Eye (tissue), 1 donor: ENCODE measurements at places on chromosomes 2 and 18.

GRCh38 chr18:10562773-10563160, 36.9 kb downstream of the NAPG start:
- no peak for DNase-seq

GRCh38 chr2:11406267-11406957, 59.5 kb downstream of the E2F6 start:
- no peak for DNase-seq

GRCh38 chr18:79434607-79435401, 39.1 kb downstream of the NFATC1 start:
- DNase-seq: no peak

DNA sequence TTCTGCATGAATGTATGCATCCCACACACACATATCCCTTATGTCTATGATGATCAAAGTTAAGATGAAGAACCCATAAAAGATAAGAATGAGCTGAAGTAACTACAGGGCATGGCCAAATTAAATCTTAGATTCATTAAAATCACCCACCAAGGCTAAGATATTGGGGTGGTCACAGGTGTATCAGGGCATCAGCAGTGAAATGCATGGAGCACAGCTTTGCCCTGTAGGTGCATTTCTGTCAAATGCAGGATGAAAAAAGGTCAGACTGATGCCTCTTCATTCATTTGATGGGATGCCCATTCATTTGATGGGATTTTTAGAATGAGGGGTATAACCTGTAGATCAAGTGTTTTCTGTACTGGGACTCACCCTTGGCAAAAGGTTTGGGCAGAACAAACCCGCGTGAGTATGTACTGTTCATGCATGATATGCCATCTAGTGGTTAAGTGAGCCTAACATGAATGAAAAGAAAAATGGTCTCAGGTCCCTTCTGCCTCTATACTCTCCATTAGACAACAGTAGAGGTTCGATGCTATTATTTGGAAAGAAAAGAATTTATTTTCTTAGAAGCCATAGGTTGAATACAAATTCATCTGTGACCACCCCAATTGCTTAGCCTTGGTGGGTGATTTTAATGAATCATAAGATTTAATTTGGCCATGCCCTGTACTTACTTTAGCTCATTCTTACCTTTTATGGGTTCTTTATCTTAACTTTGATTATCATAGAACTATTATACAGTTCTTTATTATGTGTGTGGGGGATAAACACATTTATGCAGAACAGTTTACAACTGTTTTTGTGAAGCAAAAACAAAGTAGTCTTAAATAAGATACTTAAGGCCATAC, 43.2 kb upstream of the NOSTRIN start:
- DNase-seq: peak; percentile 70

- peak; percentile 57 for DNase-seq
Observed at GRCh38 chr18:57149531-57149930, 2.6 kb downstream of the BOD1L2 start.

GRCh38 chr2:52934323-52934898, 833.2 kb upstream of the CHAC2 start:
- peak; percentile 41 for DNase-seq

- no peak for DNase-seq
Observed at GRCh38 chr18:56992777-56993176, 154.1 kb upstream of the BOD1L2 start.

GRCh38 chr2:77161009-77161408, 361.2 kb downstream of the LRRTM4 start:
- DNase-seq: no peak

- DNase-seq: no peak
Observed at GRCh38 chr2:132267105-132267497, 105.3 kb upstream of the ANKRD30BL start.

DNA sequence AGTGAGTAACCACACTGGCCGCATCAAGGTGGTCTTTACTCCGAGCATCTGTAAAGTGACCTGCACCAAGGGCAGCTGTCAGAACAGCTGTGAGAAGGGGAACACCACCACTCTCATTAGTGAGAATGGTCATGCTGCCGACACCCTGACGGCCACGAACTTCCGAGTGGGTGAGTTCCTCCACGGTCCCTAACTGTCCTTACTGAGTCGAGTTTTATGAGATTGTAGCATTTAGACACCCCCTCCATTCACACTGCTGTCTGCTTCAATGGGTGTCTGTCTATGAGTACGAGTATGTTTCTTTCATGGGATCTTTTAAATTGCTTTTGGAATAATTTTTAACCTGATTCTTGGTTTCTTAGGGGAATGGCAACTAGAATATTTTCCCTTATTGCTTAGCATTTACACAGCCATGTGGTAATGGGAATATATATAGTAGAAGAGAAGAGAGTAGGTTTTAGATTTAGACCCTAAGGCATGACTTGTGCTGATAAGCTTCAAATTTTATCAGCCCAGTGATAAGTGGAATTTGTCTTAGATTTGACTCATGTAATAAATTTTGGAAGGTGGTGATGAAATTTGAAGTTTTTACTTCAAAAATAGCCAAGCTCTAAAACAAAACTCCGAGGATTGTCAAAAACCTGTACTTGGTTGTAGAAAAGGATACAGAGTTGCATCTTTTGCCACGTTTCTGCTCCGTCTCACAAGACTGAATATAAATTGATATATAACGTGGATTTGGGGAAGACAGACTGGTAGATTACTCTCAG, 188.2 kb downstream of the LTBP1 start:
- no peak for DNase-seq

DNA sequence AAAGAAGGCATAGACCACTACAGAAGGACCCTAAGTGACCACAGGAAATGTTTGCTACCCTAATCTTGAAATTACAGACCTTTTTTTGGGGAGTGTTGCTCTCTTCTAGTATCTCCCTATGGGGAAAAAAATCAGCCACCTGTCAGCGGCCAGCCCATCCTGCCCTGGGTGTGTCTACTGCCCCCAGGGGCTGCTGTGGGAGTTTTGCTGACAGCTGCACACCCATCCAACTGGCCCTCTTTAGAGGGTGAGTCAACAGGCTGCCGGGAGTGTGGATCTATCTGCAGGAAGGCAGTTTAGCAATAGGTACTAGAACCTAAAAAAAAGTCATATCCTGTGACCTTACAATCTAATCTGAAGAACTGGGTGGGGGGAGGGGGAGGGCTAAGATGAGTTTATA, 796 bp upstream of the DYSF start:
- DNase-seq: peak; percentile 21

- DNase-seq: no peak
Observed at GRCh38 chr2:142873831-142874287, 3.6 kb upstream of the KYNU start.
